ENCODE measurements at places on chromosomes 6 and 20.

DNA sequence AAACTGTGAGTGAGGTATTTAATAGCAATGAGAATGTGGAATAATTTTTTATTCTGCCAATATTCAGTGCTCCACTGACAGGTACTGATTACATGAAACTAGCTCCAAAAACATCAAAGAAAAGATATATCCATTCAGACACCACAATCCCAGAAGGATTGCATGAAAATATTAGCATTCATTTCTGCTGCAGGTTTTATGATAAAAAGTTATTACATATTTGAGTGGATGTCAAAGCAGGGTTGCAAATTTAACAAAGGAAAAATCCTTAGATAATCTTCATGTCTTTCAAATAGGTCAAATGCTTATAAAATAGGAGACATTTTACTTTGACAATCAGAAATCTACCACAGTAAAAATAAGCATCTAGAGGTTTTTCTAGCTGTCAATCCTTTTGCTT is 13.3 kb downstream of the MCHR2 start:
- no peak for DNase-seq

GRCh38 chr6:56727097-56727850 is 84.6 kb upstream of the DST start:
- no peak for DNase-seq

DNA sequence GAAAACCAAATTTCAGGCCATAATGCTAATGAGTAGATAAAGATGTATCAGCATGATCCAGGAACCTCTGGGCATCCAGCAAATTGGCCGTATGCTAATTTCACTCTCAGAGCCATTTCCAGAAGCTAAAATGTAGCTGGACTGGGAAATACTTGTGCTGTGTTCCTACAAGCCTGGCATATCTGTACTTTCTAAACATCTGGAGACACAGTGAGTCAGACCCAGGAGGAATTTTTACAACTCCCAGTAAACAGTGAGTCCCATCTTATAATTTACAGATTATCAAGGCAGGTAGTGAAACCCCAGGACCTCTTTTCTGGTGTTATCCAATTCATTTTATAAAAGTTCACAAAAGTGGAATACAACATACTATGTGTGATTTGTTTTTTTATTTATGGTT is 683.0 kb upstream of the ADGRB3 start:
- DNase-seq = no peak

DNA sequence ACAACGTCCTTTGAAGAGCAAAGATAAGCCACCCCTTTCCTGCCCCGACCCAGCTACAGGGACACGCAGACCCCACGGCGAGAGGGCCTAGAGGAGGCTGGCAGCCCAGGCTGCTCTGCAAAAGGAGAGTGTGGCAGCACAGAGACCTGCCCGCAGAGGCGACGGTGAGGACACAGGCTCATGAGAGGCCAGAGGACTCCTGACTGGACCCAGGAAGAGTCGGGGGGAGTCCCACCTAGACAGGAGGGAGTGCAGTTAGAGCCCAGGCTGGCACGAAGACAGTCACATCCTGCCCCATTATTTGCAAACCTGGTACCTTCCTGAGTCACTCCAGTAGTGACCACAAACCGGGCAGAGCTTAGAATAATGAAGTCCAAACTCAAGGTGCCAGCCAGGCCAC is 227.7 kb upstream of the CDH4 start:
- no peak for DNase-seq

DNA sequence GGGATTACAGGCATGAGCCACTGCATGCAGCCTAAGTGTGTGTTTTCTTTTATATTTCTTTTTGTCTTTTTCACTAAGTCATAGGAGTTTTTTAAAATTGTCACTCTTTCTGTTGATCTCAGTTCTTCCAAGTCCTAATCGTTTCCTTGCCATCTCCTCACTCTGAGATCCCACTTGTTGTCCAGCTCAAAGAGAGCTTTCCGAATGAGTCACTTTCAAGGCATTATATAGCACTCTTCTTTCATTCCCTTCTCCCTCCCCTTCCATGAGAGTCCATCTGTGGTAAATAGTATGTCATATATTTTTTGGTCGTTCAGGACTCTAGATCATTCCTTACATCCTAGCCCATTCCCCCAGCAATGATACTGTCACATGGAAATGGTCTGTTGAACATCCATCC is 4.3 kb downstream of the VAPB start:
- DNase-seq = no peak

GRCh38 chr6:135826236-135826804 is 25.2 kb upstream of the PDE7B start:
- no peak for DNase-seq

DNA sequence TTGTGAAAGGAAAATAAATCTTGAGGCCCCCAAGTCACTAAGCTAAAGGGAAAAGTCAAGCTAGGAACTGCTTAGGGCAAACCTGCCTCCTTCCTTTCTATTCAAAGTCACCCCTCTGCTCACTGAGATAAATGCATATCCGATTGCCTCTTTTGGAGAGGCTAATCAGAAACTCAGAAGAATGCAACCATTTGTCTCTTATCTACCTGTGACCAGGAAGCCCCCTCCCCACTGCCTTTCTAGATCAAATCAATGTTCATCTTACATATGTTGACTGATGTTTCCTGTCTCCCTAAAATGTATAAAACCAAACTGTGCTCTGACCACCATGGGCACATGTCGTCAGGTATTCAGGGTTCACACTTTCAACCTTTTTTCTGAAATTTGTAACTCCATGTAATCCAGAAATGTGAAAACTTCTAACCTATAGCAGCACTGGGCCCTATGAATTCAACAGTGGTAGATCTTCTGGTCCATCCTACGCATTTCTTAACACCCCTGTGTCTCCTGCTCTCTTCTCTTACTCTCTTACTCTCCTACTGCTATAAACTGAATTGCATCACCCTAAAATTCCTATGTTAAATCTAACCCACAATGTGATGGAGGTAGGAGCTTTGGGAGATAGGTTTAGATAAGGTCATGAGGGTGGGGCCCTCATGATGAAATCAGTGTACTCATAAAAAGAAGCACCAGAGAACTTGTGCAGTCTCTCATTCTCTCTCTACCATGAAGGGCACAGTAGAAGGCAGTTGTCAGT is 89.3 kb downstream of the EPB41L2 start:
- DNase-seq = no peak

DNA sequence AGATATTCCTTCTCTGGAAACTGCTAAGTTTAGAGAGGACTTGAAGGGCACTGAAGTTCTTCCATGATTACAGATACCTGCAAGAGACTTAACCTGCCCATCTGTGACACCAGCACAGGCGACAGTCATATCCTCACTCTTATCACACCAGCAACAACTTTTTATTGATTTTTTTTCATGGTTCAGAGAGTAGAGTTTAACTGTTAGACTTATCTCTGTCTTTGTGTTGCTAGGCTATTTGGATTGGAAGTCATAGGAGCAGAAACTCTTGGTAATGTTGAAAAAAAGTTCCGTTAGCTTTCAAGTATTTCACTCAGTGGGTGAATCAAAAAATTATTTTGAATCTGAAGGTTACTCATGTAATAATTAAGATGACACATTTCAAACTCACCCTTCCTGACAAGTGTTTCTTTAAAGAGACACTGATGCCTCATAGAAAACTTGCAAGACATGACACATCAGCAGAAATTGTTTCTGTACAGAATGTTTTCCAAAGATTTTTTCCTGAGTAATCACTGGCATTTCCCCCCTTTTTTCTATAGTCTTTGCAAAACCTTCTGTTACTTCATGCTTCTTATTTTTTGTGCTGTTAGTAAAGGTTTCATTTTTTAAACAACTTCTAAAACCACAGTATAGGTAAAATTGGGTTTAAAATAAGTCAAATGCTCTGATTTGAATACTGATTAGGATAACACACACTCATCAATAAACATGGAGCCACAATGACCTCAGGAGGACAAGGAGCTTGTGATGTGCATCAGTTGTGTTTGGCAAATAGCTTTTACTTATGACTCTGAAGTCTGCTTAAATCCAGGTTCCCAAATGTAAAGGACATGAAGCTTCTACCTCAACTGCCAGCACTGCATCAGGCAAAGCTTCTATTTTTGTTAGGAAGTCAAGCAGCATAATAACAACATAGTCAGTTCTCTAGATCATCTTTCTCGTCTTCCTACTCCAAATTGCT is 252.9 kb upstream of the MAN1A1 start:
- no peak for DNase-seq

DNA sequence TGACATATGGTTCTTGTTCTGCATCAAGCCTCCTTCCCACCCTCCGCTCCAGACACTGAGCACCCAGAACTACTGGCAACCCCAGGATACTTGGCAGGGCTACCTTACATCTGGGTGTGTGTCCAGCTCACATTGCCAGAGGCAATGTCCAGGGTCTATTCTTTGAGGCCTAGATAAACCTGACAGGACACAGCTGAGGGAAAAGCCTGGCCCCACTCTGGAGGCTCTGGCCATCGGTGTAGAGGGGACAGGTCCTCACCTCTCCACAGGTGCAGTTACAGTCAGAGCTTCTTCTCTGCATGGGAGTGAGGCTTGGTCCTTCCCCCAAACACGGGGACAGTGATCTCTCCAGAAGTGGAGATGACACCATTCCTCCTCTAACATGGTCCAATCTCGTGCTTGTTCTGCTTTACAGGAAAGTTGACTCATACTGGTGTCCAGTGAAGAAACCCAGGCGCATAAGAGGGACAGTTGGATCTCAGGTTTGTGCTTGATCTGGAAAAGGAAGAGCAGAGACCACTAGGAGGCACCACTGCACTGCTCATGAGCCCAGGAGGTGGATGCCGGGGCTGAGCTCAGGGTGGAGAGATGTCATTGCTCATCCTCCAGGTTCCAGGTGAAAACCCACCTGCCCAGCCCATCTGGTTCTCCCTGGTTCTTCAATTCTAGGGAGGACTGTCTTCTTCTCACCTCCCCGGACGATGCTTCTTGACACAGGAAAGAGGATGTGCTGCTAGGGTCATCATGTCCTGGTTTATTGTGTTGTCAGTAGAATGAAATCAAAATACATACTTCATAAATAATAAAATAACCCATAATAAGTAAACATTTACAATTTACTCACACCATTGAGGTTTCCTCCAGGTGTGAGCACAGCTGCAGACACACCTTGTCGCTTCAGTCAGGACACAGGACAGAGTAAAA is 14.7 kb downstream of the HLA-F start:
- DNase-seq = peak; percentile 63

GRCh38 chr6:13488015-13488895 is 855 bp upstream of the GFOD1 start:
- no peak for DNase-seq

DNA sequence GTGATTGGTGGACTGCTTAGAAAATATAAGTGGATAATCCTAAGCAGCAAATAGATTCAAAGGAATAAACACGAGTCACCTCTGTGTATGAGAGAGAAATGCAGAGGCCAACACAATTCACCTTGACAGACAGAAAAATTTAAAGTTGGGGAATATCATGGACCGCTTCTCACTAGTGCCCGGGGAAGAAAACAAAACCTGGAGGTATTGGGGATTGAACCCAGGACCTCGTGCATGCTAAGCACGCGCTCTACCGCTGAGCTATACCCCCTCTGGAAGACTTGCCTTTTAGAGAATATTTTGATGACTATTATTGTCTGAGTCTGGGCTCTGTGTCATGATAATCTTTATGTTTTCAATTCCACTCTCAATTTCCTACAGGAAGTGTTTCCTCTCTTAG is 111.9 kb downstream of the TRIM27 start:
- DNase-seq = no peak

DNA sequence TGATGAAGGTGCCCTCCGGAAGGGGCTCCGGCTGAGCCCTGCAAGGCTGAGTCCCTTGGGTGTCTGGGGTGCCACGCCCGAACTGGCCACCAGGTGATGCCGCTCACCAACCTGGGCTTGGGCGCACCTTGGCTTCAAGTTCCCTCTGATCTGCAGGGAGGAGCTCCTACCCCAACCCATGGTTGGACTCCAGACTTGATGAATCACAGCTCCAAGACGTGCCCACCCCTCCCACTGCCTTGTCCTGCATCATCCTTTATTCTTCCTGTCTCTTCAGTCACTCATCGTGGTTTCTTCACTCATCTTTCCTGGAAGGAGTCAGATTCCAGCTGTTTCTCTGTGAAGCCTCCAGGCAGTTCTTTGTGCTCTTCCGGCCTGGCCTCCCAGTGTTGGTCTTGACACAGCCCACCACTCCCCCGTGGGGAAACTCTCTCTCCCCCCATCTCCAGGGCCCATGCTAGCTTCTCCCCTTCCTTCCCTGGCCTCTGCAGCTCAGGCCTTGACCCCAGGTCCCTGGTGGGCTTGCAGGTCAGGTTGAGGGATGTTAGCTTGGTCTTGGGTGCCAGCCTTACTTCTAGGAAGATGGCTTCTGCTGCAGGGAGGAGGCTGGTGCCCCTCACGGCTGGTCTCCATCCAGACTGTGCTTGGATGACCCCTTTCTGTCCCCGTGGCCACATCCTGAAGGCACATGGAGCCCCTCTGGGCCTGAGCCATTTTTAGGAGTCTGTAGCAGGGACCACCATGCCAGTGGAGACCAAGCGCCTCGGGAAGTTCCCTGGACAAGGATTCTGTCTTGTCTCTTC is 2.6 kb upstream of the ZBP1 start:
- peak; percentile 47 for DNase-seq

GRCh38 chr6:44356487-44356886 is 14.0 kb downstream of the SPATS1 start:
- DNase-seq = no peak

GRCh38 chr6:113068570-113068969 is 721.4 kb downstream of the RFPL4B start:
- DNase-seq = no peak

DNA sequence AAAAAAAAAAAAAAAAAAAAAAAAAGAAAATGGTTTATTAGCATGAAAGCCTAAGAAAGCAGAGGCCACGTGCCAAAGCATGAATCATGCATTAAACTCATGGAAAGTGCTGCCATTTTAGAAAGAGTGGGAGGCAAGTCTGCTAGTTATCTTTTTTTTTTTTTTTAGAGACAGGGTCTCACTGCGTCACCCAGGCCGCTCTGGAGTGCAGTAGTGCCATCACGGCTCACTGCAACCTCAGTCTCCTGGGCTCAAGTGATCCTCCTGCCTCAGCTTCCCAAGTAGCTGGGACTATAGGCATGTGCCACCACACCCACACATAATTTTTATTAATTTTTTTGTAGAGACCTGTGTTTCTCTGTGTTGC is 5.2 kb downstream of the VWA7 start:
- DNase-seq = no peak

DNA sequence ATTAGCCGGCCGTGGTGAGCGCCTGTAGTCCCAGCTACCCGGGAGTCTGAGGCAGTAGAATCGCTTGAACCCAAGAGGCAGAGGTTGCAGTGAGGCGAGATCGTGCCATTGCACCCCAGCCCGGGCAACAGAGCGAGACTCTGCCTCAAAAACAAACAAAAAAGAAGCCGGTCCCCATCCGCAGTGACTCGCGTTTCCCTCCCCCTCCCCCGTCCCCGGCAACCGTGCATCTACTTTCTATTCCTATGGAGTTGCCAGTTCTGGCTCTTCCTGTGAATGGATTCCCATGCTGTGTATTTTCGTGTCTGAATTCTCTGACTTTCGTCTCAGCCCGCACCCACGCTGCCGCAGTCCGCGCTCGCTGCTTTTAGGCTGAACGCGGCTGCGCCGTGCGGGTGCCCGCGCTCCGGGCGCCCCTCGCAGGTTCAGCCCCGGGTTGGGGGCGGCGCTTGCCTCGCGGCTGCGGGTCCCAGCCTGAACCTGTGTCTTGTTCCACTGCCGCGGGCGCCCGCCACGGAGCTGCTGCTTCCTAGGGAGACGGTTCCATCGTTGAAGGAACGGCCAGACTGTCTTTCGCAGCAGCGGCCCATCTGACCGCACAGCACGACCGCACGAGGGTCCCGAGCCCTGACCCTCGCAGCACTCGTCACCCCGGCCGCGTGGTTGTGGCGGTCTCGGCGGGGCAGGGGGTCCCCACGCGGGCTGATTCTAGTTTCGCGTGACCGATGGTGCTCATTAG is 1.1 kb upstream of the MRGBP start:
- DNase-seq = peak; percentile 82

GRCh38 chr20:17646209-17646960 is 35.7 kb downstream of the RRBP1 start:
- no peak for DNase-seq

- no peak for DNase-seq
Measured at GRCh38 chr6:24131751-24132150, 5.7 kb downstream of the NRSN1 start.
